ENCODE measurements at places on chromosomes 5 and 9.

- DNase-seq: no peak
These were observed 407.2 kb upstream of the SGCD start for GRCh38 chr5:155919725-155920124.

GRCh38 chr9:121958530-121958929, 134.6 kb downstream of the TTLL11 start:
- DNase-seq: no peak

DNA sequence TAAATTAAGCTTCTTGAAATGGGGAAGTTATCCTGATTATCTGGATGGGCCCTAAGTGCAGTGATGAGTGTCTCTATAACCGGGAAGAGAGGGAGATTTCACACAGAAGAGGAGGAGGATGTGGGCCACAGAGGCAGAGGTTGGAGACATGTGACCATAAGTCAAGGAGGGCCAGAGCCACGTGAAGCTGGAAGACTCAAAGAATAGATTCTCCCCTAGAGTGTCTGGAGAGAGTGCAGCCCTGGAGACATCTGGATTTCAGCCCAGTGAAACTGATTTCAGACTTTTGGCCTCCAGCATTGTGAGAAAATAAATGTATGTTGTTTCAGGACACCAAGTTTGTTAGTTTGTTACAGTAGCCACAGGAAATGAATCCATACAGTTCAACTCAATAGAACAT, 442.9 kb downstream of the NTRK2 start:
- no peak for DNase-seq

- peak; percentile 32 for DNase-seq
These were observed 104.2 kb downstream of the PPARGC1B start for GRCh38 chr5:149834246-149834855.

DNA sequence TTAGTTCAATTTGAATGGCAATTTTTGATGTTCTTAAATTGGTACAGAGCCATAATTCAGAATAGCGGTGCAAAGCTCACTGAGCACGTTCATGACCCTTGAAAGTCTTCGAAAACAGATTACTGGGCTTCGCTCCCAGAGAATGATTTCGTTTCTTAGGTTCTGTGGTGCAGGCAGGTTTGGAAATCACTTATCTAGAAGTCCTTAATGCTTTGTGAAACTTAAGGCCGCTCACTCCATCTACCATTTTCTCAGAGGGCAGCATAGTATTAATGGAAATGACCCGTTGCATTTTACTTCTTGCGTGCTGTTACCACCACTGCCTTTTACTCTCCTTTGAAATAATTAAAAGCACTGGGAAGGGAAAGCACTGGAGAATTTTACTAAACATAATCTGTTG, 2.9 kb upstream of the MAT2B start:
- no peak for DNase-seq

DNA sequence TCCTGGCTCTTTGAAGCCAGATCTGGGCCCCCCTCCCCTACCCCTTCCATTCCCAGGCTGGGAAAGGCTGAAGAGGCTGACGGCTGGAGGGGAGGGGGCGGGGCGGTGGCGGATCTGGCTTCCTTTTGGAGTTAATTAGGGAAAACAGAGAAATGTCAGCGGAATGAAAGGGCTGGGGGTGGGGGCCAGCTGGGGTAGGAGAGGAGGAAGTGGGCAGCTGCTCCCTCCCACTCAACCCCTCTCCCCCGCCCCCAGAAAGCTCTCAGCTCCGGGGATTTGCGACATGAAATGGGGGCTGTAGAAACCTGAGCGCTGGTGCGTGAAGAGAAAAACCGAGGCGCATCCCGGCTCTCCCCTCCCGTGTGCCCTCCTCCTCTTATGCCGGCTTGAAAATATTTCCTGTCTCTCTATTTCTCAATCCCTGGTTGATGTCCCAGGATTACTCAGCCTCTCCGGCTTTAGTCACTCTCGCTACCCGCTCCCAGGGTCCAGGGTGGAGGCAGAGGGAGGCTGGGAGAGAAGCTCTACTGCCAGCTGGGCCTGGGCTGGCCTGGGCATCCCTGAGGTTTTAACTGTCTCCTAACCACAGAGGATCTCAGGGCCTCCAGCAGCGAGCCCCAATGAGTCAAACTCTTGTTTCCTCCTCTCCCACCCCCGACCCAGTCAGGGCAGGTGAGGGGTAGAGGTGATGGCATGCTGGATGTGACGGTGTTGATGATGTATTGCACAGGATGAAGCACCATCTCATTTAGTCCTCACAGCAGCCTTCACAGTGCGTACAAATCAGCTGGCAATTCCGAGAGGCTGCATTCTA, 20.1 kb downstream of the PCDHGC5 start:
- DNase-seq: no peak

DNA sequence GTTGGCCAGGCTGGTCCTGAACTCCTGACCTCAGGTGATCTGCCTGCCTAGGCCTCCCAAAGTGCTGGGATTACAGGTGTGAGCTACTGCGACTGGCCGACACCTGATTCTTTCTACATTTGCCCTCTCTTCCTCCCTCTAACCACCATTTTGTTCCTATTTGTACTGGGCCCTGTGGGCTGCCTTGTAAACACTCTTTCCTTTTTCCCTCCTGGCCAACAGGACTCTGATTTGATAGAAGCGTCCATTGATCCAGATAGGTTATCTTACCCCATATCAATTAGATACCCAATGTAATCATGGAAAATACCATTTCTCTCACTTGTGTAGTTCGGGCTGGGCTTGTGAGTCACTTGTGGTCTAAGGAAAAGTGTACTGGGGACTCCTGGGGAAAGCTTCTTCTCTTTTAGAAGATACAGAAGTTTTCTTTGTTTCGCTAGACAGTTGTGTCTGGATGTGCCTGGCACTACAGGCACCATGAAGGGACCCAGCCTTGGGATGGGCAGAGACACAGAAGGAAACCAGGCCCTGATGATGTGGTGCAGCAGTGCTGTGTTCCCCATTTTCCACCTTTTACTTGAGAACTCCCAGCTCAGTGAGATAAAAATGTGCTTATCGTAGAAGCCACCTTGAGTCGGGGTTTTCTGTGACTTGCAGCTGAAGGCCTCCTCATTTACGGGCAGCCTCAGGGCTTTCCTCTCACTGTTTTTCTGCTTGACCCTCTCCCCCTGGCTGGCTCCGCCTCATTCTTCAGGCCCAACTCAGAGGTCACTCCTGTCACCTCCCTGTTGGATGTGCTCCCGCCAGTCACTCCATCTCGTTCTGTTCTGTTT, 32.8 kb upstream of the CPEB4 start:
- no peak for DNase-seq

DNA sequence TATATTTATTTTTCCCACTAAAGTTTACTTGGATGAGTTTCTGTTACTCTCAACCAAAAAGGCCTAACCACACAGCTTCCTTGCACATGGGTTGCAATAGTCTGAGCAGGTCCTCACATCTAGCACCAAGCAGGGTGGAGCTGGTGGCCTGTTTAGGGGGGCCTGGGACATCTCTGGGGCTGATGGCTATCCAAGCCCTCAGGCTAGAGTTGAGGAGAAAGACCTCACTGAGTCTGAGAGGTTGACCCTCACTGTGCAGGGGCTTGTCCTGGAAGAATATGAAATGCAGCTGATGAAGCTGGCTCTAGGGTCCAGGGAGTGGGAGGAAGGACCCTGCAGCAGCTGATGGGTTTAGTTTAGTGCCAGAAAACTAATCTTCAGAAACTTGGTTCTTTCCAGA, 217.1 kb upstream of the MVB12B start:
- no peak for DNase-seq

DNA sequence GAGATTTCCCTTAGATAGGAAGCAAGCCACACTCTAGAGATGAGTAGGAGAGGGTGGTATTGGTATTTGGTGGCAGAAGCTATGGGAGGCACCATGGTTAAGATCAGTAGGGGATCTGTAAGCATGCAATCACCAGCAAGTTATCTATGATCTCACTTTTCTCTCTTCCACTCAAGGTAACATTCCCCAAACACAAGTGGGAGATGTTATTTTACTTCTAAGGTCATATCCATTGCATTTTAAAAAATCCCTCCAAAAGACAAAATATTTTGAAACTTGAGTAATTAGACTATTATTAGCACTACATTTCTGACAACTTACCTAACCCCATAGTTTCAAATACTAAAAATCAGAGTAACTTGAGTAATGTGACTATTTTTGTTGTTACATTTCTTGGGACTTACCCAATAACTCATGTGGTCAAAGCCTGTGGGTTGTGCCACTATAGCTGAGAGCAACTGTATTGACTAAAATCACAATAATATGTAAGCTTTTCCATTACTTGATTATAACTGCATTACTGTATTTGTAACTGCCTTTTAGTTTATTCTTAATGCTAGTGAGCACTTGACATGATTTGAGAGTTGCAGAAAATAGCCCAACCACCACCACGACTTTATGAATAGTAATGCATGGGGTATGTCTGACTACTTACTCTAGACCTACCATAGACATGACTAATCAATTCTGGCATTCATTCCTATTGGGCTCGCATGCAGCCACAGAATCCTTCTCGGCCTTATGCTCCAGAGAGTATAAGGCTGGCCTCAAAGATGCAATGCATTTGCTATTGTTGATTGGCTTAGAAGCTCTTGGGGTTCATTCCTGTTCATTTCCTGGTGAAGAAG, 264.7 kb downstream of the TRIM32 start:
- no peak for DNase-seq

DNA sequence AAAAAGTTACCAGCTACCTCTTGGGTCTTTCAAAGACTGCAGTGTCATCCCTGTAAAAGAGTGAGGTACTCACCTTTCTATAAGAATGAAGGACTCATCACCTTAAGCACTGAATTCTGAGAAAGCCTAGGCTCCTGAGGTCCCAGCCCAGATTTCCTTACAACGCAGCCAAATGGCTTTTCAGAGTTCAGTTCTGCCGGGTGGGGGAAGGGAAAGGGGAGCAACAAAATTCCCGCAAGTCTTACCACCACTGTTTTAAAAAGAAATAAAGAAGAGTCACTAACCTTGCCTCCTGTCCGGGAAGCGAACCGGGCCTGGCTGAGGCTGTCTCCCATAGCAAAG, 373 bp downstream of the ADAMTS12 start:
- DNase-seq: no peak

GRCh38 chr5:180391276-180391675, 38.1 kb upstream of the GFPT2 start:
- DNase-seq: no peak

- no peak for DNase-seq
These were observed 148.0 kb downstream of the BRINP1 start for GRCh38 chr9:119221276-119221675.

DNA sequence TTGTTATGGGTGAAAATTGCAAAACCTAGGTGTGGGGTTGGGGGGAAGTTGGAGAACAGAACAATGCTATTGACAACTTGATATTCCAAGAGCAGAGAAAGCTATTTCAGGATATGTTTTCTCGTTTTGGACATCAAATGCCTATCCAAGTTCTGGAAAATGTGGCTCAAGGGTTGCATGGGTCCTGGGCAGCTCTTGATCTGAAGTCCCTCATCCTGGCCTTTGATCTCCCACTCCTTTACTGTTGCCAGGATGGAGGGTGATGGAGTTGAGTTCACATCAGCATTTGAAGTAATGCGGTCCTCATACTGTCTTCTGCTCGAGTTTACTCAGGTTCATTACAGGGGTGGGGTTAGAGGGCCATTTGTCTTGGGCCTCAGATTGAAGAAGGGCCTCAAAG, 76.9 kb upstream of the RPS23 start:
- no peak for DNase-seq

DNA sequence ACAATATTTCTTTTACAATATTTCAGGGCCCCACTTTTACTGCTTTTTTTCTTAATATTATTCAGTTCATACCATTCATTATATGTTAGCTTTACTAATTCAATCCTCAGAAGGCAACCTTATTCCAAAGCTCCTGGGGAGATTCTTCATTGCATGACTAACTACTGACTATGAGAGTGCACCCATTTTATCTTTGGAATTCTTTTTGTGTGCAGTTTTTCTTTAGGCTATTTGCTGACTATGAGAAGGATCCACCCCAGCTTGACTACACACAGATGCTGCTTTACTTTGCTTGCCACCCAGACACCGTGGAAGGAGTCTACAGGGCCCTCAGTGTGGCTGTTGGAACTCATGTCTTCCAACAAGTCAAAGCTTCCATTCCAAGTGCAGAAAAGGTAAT, 56.9 kb upstream of the IL7R start:
- no peak for DNase-seq

GRCh38 chr5:35483780-35484179, 133.9 kb upstream of the SPEF2 start:
- DNase-seq: no peak

- DNase-seq: no peak
These were observed 17.0 kb upstream of the LCP2 start for GRCh38 chr5:170314541-170315095.

Measured in LoVo (cell line).